ENCODE measurements at places on chromosomes 2 and 18.

DNA sequence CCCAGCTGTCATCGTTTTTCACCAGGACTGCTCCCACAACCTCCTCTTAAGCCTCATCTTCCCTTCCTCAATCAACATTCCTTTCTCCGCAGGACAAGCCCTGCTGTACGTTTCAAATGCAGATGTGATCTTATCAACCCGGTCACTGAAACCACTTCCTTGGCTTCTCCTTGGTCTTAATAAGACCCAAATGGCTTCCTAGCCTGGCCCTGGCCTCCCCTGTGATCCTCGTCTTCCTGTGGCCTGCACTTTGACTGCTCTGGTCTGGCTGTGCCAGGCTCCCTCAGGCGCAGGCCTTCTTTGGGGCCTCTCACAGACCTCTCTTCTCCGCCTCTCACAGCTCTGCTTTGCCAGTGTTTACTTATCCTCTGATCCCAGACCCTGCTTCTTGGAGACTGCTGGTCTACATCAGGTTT lies 4.7 kb upstream of the ADNP2 start:
- DNase-seq, result no peak

GRCh38 chr2:45937990-45938389 lies 286.5 kb downstream of the PRKCE start:
- no peak for DNase-seq

GRCh38 chr18:8130096-8130495 lies 479.1 kb upstream of the RAB12 start:
- DNase-seq, result no peak

DNA sequence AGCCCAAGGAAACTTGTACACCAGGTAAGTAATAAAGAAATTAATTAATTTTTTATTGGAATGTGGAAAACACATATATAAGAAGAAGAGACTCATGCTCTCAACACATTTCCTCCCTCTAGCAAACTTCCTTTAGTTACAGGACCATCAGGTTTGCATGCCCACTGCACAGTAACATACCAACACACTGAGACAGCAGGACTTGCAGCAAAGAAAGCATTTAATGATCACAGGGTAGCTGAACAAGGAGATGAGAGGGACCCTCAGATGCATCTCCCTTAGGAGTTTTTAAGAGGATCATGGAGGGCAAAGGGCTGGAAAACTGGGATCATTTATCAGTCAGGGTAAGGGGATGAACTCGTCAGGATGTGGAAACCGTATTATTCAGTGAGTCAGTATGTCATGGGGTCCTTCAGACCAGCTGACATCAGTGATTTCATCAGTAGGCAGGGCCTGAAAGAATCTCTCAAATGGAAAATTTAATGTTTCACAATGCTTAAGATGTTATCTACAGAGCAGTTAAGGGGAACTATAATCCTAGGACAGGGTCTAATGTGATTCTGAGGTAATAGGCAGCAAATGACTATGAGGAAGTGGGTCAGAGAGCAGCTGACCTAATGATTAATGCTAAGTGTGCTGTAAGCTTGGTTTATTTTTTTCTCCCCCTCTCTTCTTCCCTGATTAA lies 193.8 kb upstream of the RND3 start:
- DNase-seq, result no peak

GRCh38 chr2:237180987-237181386 lies 95.3 kb downstream of the COPS8 start:
- DNase-seq, result no peak

DNA sequence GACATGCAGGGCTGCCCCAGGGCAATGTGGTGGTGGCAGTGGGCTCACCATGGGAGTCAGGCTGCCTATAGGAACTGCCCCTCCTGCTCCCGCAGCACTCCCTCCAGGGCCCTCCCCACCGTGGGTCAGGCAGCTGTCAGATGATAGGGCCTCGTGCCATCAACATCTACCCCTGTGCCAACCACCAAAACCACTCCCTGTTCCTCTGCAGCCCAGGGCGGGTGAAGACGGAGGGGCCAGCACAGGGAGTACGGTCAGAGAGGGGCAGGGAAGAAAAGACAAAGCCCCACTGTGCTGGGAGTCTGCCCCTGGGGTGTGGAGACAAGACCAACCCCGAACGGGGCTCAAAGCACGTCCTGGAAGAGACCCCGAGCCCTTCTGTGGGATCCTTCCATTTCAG lies 97.4 kb downstream of the TNS1 start:
- DNase-seq, result no peak

DNA sequence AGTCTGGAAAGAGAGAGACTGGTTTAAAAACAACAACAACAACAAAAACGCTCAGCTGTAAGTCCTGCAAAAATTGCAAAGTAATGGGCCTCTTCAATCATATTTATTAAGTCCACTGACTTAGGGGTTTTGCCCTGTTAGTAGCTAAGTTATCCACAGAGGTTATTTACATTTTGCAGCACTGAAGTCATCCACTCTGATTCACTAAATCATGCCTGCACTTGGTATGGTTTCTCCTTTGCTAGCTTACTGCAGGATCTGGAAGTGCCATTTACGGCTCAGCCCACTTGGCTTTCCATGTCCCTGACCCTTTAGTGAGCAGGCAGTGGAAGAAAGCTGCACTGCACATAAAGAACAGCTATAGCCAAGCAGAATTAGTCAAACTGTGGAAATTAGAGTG lies 484.4 kb downstream of the NRXN1 start:
- DNase-seq, result no peak

GRCh38 chr2:53183581-53183980 lies 584.0 kb upstream of the CHAC2 start:
- DNase-seq, result peak; percentile 26

GRCh38 chr18:79875531-79875919 lies 75.9 kb downstream of the SLC66A2 start:
- no peak for DNase-seq

- no peak for DNase-seq
These were observed 255.3 kb upstream of the ID2 start for GRCh38 chr2:8426550-8426949.

GRCh38 chr2:28338831-28339321 lies 53.8 kb upstream of the FOSL2 start:
- no peak for DNase-seq

GRCh38 chr2:45812011-45812500 lies 160.6 kb downstream of the PRKCE start:
- DNase-seq, result no peak

DNA sequence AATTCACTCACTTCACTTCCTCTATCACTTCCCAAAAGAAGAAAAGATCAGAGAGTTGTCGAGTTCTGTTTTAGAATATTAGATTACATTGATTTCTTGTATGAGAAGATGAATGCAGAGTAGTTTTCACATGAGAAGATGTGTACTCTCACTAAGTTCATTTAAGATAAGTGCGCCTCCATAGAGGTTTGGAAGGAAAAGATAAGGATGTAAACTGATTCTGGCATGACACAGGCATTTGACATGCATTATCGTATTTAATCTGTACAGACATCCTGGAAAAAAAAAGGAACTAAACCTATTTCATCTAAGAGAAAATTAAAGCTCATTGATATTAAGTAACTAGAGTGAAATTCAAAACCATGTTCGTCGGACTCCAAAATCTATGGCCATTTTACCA lies 152.2 kb upstream of the CRIM1 start:
- DNase-seq, result no peak

All from DMS 273 treated with DMSO at 0.1 percent for 48 hours (cell line).